Glomerular endothelial cell (primary cell): ENCODE measurements at places on chromosomes 16 and 17. TPM values are rescaled to one million over a fixed set of nuclear protein-coding genes. Genes with fewer than 3 reads are reported as not detected.

Gene TBC1D3I
- 1.5 and 1.6 TPM in 2 replicates for total RNA-seq

Gene TELO2
- total RNA-seq, result 17.3 and 26.4 TPM in 2 replicates

DNA sequence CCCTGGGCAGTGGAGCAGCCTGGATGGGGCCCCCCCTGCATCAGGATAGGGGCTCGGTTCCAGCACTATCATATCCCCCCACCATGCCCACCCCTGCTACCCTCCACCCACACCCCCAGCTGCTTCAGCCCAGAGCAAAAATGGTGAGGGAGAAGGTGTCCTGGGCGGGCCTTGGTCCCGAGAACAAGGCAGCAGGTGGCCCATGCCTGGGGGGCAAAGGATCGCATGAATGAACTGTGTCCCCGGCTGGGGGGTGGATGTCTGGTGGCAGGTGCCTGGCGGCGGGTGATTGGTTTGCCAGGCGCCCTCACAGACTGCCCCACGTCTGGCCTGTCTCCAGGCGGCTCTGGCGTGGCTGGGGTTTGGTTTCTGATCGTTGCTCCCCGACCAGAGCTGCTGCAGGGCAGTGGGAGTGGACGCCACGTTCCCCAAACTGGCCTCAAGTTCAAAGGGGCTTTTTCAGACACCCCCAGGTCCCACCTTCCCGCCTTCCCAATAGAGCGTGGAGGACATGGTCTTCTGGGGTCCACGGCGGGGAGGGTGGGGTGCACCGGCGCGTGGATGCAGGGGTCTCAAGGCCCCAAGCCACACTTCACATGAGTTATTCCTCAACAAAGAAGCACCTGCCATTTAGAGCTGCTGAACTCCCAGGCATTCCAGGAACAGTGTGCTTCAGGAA is 12.6 kb downstream of the UTS2R start:
- no peak for DNase-seq

Gene XAF1
- total RNA-seq, result 19.4 and 82.8 TPM in 2 replicates

GRCh38 chr17:68291836-68292688 is 767 bp downstream of the ARSG start:
- no peak for DNase-seq

GRCh38 chr16:85173981-85174751 is 61.9 kb upstream of the CIBAR2 start:
- no peak for DNase-seq

DNA sequence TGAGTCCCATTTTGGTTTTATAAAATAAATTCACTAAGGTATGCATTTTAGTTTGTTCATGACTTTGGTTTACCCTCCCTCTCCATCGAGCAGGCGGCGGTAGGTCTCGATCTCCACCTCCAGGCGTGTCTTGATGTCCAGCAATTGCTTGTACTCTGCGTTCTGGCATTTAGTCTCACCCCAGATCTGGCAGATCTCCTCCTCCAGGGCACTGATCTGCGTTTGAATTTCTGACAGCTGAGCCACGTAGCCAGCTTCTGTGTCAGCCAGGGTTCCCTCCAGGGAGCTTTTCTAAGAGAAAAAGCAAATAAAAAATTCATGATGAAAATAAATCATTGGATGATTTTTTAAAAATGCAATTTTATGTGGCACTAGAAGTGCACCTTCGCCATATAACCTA is 4.2 kb downstream of the KRT24 start:
- DNase-seq, result no peak

- DNase-seq, result no peak
These were observed 678 bp downstream of the CDR2L start for GRCh38 chr17:74987909-74988711.

Gene CD300LB
- total RNA-seq, result not detected in 2 replicates
